MM.1S (cell line): ENCODE measurements at places on chromosomes 2 and 18.

- DNase-seq = no peak
- no peaks in the 10 kb centered on the region for H3K4me1 ChIP-seq
- H3K4me3 ChIP-seq = no peak overlapping the region
- no peaks in the 10 kb centered on the region for H3K36me3 ChIP-seq
- H3K27me3 ChIP-seq = no peaks in the 10 kb centered on the region
Observed at GRCh38 chr18:48728204-48728833, 189.5 kb downstream of the CTIF start.

GRCh38 chr18:57677262-57678211 lies 55.9 kb upstream of the NARS1 start:
- no peaks in the 10 kb centered on the region for H3K4me1 ChIP-seq
- no peaks in the 10 kb centered on the region for H3K36me3 ChIP-seq
- H3K27ac ChIP-seq = no peak overlapping the region
- no peaks in the 10 kb centered on the region for H3K27me3 ChIP-seq
- no peak overlapping the region for H3K4me3 ChIP-seq
- DNase-seq = no peak

DNA sequence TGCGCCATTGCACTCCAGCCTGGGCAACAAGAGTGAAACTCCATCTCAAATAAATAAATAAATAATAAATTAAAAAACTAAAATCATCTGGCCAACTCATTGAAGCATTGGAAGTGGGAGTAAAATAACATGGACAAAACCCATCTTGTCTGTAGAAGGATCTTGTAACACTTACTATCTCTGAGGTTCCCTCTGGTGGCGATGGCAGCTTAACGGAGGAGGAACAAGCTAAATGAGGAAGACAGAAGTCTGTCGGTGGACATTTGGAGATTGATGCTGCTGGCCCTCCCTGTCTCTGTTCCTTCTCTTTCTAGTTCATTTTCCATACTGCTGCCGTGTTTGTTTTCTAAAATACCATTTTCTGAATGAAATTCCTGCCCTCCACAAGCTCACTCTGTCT lies 43.4 kb downstream of the ZCCHC2 start:
- no peaks in the 10 kb centered on the region for H3K27me3 ChIP-seq
- no peaks in the 10 kb centered on the region for H3K36me3 ChIP-seq
- no peak overlapping the region for H3K27ac ChIP-seq
- DNase-seq = no peak
- H3K4me3 ChIP-seq = no peak overlapping the region
- no peaks in the 10 kb centered on the region for H3K4me1 ChIP-seq

GRCh38 chr2:58429014-58429875 lies 188.1 kb upstream of the FANCL start:
- no peak overlapping the region for H3K27ac ChIP-seq
- no peak overlapping the region for H3K4me3 ChIP-seq
- H3K4me1 ChIP-seq = no peaks in the 10 kb centered on the region
- no peaks in the 10 kb centered on the region for H3K27me3 ChIP-seq
- no peaks in the 10 kb centered on the region for H3K36me3 ChIP-seq
- no peak for DNase-seq

DNA sequence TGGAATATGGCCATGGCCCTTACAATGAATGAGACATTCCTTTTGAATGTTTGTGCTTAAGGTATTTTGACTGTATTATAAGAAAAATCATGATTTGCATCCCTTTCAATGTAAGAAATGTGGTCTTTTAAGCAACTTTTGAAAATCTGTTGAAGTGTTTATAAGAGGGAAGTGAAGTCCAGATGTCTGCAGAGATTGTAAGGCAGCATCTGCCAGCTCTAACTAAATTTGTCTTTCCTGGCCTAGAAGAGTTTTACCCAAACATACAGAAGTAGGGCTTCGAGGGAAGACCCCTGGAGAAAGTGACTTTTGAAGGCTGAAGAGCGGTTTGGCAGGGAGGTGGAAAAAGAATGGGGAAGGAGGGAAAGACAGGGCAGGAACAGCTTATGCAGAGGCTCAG lies 12.2 kb downstream of the EML6 start:
- H3K4me1 ChIP-seq = no peaks in the 10 kb centered on the region
- no peaks in the 10 kb centered on the region for H3K27me3 ChIP-seq
- no peaks in the 10 kb centered on the region for H3K36me3 ChIP-seq
- no peak overlapping the region for H3K27ac ChIP-seq

GRCh38 chr2:203022751-203023150 lies 8.1 kb downstream of the NBEAL1 start:
- H3K27me3 ChIP-seq = no peaks in the 10 kb centered on the region
- H3K4me1 ChIP-seq = peaks cover 9% of the 10 kb centered on the region; the same call in 1 of the 2 replicates
- no peak for DNase-seq
- no peak overlapping the region for H3K27ac ChIP-seq
- no peak overlapping the region for H3K4me3 ChIP-seq

DNA sequence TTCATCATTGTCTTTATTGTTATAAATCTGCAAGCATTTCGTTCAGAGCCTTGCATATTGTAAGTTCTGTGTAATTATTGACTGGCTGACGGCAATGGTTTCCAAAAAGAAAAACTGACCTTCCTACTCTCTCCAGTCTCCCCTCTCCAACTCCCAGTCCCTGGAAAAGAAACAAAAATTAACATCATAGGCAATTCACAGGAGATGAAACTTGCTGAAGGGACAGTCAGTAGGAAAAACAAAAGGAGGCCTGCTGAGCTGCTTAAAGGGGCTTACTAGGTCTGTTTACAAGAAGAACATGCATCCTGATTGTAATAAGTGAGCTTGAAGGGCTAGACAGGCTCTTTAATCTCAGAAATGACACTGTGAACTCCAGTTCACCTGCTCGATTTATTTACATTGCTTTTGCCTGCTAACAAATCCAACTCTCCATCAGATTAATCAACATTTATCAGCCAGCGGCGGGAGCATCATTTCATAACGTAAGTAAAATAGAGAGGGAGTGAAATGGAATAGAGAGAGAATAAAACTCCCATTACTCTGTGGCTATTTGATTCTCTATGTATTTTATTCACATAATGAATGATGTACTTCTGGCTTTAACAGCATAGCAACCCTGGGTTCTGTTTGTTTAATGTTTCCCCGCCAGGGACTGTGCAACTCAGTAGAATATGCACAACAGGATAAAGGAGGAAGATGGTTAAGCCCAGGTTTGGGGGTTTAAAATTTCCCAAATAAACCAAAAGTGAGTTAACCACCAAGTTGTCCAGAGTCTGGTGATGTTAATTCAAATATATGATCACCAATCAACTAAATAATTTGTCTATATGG lies 256.7 kb upstream of the SETBP1 start:
- no peak overlapping the region for H3K27ac ChIP-seq
- no peak for DNase-seq
- no peaks in the 10 kb centered on the region for H3K27me3 ChIP-seq

GRCh38 chr2:52886556-52886955 lies 881.0 kb upstream of the CHAC2 start:
- no peak overlapping the region for H3K4me3 ChIP-seq
- no peaks in the 10 kb centered on the region for H3K36me3 ChIP-seq
- no peak for DNase-seq
- H3K4me1 ChIP-seq = no peaks in the 10 kb centered on the region

DNA sequence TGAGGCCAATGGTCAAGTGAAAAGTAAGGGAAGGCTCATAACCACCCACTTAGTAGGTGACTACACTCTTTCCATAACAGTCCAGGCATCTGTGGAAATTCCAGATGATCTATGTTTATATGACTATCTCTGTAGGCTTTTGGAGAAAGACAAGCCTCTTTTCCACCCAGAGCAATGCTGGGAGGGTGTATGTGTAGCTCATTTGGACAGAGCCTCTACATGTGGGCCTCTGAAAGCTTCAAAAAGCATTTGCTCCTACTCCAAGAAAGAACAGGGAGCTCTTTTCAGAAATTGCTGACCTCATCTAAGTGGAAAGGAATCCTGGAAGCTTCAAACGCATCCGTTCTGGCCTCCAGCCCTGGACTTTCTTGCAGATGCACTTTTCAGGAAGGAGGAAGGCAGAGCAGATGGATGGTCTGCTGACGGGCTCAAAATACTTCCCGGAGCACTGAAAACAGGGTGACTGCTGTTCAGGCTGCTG lies 308.7 kb downstream of the LRATD1 start:
- H3K36me3 ChIP-seq = no peaks in the 10 kb centered on the region
- H3K27ac ChIP-seq = no peak overlapping the region
- no peaks in the 10 kb centered on the region for H3K27me3 ChIP-seq
- H3K4me3 ChIP-seq = no peak overlapping the region
- no peak for DNase-seq
- 0 out of 2 replicates have a peak, but pooled peaks cover 4% of the 10 kb centered on the region for H3K4me1 ChIP-seq
